ENCODE measurements at places on chromosomes 11 and 22.

- DNase-seq, result no peak
These were observed 268.4 kb downstream of the ETS1 start for GRCh38 chr11:128318856-128319474.

GRCh38 chr11:77269484-77270123 lies 31.9 kb downstream of the GDPD4 start:
- no peak for DNase-seq

- DNase-seq, result no peak
These were observed 59.9 kb upstream of the FGF3 start for GRCh38 chr11:69878927-69879728.

- DNase-seq, result no peak
These were observed 63.5 kb upstream of the CSNK2A3 start for GRCh38 chr11:11416502-11416901.
